T-cell (primary cell): ENCODE measurements at places on chromosomes 7 and 10.

DNA sequence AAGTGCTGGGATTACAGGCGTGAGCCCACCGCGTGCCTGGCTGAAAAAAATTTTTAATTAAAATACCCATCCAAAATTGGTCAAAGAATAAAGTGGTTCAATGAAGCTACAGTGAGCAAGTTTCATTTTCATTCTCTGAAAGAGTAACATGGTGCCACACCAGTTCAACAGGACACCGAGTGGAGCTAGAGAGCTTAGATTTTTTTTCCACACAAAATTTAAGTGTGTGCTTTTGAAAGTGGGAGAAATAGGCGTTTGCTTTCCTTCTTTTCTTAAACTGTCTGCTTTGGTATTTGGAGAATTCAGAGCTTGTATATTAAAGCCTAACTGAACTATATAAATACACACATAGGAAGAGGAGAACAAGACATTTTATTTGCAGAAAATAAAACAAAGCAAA, 43.4 kb downstream of the BPGM start:
- DNase-seq = no peak

DNA sequence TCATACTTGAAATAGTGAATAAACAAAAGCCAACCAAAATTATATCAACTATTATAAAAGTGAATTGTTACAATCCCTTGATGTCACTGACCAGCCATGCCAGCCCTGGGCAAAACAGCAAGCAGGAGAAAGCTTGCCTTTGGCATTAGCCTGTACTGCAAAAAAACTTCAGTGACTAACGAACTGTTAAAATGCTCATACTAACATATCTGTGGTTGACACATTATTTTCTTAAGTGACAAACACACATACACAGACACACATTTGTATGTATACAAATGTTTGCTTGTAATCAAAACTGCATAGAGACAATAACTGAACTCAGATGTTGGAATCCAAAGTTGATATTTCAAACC, 29.5 kb downstream of the CHCHD3 start:
- no peak for DNase-seq

DNA sequence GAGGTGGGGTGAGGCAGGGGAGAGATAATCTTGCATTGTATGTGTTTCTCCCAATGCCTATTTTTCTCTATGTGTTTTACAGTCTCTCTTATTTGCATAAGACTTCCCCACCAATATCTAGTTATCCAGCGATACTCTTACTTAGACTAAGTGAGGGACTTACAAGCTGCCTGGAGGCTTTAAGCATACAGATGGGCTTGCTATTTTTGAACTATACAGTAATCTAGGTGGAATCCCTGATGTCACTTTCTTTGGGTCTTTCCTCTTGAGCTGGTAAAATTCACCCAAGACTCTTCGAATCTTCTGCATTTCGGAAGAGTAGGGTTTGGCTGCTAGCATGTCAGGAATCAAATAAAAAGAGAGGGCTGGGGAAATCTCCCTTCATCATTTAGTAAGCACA, 76.6 kb downstream of the NDUFB2 start:
- DNase-seq = no peak

- no peak for DNase-seq
Observed at GRCh38 chr7:67406976-67407375, 410.3 kb downstream of the TYW1 start.
